ENCODE measurements at places on chromosomes 12 and 14.
A peak's percentile ranks its signal among the peaks of the same experiment; 100 is the strongest.

GRCh38 chr12:91890742-91891141 is 254.9 kb downstream of the BTG1 start:
- DNase-seq, result no peak

DNA sequence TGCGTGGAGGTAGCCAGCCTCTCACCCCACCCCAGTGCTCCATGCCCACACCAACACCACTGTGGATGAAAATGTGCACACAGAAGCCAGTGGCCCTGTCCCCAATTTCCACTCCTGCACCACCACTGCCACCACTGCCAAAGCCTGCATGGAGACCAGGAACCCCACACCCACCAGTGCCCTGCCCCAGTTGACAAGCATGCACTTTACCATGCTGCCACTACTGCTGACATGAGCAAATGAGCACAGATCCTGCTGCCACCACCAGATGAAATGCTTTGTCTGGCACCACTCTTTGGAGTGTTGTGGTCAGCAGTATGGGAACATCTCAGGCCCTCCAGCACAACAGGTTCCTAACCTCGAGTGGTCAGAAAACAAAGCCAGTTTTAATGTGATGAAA is 104.1 kb downstream of the ATXN7L3B start:
- DNase-seq, result no peak

DNA sequence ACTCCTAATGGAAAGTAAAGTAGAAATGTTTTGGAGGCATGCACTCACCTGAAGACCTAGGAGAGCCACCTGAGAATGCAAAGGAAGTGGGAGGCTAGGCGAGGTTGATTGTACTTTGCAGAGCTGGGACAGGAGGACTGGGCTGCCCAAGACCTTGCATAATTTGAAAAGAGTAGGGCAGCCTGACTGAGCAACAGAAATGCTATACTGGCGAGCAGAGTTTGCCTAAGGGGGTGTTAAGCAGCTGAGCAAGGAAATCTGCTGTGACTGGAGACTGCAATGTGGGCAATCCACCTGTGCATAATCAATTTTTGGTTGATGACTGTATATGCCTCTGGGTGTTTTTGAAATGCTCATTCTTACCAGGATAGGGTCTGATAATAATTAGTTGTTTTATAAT is 834.1 kb downstream of the TRHDE start:
- DNase-seq, result no peak

- no peak for DNase-seq
These were observed 31.9 kb downstream of the CEP83 start for GRCh38 chr12:94427501-94428381.

GRCh38 chr12:113276306-113276705 is 55.0 kb downstream of the TPCN1 start:
- DNase-seq, result no peak

DNA sequence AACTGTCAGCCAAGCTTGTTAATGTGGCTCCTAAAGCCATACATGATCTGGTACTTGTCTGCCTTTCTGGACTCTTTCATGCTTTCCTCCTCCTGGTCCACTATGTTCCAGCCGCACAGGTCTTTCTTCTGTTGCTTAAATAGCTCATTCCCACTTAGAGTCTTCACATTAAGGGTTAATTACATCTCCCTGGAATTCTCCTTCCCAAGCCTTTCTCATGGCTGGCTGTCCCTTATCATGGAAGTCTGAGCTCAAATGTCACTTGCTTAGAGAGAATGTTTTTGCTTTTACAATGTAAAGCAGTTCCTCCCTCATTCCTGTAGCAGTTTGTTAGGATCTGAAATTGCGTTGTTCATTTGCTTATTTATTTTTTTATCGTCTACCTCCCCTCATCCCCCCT is 199.6 kb downstream of the TRHDE start:
- DNase-seq, result no peak

- no peak for DNase-seq
These were observed 31.7 kb downstream of the TNFAIP2 start for GRCh38 chr14:103155010-103155409.

DNA sequence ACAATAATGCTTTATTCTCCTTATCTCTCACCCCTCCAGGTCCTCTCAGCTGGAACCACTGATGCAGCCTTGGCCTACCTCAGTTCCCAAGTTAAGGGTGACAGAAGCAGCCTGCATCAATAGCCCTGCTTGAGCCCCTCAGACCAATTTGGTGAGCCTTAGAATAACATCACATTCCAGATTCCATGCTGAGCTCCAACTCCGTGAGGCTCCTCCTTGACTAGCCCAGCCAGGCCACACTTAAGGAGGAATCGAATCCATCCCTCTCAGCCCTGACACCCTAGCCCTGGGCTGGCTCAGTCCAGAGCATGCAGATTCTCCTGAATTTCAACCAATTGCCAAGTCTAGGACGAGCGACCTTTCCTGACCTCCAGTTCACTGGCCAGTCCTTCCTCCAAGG is 91.1 kb downstream of the ARMH4 start:
- DNase-seq, result no peak

GRCh38 chr12:56629459-56630179 is 507 bp downstream of the BAZ2A start:
- peak; percentile 19 for DNase-seq

GRCh38 chr12:54425702-54426101 is 6.6 kb upstream of the ITGA5 start:
- no peak for DNase-seq

DNA sequence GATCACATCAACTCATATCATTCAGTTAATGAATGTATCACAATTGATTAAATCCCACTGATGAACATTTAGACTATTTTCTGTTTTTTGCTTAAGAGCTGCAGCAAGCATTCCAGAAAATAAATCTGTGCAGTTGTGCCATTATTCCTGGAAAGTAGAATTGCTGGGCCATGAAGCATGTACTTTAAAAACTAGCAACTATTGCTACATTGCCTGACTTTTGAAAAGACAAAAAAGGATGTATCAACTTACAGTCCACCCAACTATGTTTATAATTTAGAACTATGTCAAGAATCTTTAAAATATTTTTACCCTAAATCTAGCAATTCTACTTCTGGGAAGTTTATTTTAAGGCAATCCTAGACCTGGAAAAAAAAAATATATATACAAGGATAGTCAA is 33.4 kb upstream of the ERGIC2 start:
- DNase-seq, result no peak

DNA sequence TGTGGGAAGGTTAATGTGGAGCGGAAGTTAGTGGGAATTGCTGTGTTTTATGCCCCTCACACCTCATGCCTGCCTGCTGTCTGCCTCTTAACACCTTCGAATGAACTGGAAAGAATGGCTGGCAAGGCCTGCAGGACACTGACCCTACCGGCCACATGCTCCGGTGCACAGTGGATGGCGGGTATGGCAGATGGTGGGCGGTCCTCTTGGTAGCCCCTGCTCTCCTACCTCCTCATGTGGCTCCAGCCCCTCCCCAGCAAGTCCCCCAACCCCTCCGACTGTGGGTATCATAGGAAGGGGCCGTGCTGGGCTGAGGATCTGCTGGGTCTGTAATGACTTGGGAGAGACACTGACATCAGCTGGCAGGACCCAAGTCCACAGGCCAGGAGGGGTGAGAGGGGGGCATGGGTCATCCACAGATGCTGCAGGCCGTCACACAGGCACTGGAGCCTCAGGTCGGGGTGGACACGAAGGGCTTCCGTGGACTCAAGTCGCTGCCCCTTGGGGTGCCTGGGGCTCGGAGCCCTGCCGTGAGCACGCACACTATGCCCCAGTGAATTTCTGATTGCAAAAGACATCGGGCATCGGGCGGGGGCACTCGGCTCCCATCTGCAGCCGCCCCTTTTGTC is 77.4 kb downstream of the KIF26A start:
- DNase-seq, result no peak

GRCh38 chr14:98633380-98633779 is 638.6 kb downstream of the BCL11B start:
- DNase-seq, result no peak

- no peak for DNase-seq
These were observed 51.4 kb upstream of the TMTC2 start for GRCh38 chr12:82635263-82635662.

GRCh38 chr12:32454075-32454474 is 54.7 kb downstream of the FGD4 start:
- DNase-seq, result no peak

DNA sequence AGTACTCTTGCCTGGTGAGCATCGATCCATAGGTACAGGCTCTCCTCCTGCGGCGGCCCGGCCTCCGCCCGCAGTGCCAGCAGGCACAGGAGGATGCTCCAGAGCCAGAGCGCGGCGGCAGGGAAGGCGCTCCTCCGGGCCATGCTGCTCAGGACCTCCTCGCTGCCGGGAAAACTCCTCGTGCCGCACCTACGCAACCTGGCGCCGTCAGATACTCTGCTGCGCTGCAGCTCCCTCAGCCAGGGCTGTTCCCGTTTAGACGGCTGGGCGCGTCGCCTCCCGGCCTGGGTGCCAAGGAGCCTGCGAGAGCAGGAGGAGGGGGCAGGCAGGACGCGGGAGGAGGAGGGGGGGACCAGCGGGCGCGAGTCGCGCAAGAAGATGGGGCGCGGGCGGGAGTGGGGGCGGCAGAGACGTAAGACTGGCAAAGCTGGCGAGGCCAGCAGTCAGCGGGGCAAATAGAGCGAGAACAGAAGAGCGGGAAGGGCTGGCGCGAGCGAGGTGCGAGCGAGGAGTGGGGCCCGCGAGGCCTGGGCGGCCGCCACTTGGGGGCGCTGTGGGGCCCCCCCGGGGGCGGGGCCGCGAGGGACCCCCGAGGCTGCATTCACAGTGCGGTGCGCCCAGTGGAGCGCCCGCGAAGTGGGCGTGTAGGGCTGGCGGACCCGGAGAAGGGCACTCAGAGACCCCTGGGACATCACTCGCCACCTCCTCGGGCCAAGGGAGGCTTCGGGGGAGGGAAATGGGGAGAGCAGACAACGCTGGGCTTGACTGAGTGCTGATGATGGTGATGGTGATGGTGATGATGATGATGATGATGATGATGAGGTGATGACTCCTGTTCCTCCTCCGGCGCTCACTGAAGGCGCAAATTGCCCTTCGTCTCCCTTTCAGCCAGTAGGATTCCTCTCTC is at the start of gene WIF1:
TSS of gene WIF1 (minus strand) at position 257 of the 907 bp plus-strand sequence. CDS start at position 143, 114 bp downstream.
- peak; percentile 16 for DNase-seq

GRCh38 chr12:114846771-114847170 is 162.8 kb upstream of the TBX3 start:
- DNase-seq, result no peak

DNA sequence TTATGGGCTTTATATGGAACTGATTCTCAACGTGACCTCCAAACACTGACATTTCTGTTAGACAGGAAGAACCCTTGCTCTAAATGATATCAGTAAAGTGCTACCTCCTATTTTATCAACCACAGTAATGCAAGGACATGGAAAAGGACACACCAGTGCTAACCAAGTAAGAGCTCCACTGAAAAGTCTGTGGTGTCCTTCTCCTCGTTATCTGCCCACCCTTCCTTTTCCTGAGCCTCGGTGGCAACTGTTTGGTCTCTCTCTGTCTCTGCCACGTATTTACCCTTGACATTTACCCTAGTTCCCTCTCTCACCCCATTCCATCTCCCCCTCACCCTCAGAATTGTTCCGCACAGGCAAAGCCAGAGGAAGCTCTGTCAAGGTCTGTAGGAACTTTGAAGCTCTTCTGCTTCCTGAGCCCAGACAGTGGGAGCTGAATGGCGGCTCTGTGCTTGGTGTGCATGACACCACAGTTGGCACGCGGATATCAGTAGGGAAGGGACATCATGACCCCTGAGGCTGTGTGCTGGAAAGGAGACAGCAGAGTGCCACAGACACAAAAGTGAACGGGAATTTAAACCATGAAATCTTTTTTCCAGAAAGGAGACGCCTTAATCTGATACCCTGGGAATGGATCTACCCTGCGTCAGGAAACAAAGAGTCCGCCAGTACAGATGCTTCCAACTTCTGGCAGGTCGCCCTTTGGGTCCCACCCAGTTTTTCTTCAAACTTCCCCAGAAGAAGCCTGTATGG is 50.8 kb downstream of the NTN4 start:
- no peak for DNase-seq

- DNase-seq, result no peak
These were observed 92.0 kb upstream of the AMN1 start for GRCh38 chr12:31820832-31821231.

DNA sequence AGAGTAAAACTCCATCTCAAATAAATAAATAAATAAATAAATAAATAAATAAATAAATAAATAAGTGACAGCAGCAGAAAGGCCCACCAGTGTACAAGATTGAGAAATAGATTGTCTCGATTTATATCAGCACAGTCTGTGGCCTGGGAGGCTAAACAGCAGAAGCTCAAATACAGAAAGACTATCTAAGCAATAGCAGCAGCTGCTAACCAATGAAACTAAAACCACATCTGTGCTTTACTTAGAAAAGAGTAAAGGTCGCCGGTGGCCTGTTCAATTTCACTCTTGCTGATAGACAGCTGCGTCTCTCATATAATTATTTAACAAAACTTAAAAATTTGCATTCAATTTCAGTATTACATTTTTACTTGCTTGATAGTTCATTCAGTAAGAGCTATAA is 325.7 kb downstream of the CEP128 start:
- no peak for DNase-seq

DNA sequence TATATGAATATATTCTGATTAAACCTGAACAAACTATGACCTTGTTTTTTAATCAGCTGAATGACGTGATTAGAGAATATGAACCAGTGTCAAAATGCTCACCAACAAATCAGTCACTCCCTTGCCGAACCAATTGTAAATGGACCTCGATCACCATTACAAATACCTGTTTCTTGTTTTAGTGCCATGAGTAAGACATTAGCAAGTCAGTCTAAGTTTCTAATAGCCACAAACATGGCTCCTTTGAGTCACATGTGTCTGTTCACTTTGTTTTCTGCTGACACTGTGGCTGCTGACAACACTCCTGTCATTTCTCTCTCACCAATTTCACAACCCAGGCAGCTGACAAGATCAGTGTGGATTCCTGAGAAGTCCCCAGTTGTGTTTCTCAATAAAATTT is 286.2 kb upstream of the MDGA2 start:
- no peak for DNase-seq

DNA sequence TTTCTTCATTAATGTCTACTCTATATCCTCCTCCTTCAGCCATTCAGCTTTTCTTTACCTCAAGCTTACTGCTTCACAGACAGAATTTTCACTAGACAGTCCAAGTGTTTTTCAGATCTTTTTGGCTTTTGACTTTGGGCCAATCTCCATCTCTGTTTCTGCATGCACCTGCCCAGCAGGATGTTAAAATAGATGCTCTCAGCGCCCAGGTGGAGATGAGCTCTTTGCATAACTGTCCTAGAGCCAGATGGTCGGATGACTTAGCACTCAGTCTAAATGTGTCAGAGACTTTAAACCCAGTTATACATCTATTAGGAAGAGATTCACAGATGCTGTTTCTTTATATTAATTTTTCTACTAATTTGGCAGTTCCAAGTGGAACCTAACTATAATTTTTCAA is 80.3 kb upstream of the SSTR1 start:
- no peak for DNase-seq

DNA sequence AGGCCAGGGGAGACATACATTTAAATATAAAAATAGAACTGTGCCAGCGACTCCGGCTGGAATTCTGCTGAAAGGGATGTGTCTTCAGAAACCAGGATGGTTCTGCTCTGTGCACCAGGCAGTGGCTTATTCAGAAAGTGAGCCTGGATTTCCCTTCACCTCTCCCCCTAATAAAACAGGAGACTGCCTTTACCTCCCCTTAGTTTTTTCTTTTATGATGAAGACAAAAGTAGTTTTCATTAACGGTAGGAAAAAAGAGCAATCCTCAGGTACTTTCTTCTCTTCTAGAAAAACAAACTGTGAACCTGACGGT is 346 bp downstream of the SLC7A8 start:
- no peak for DNase-seq

Data from stimulated activated CD4-positive, alpha-beta T cell treated with anti-CD3 and anti-CD28 coated beads, Interleukin-4, amount 100 ng/mL, for 48 hours (primary cell).